ENCODE measurements at places on chromosomes 1 and 21.
A peak's percentile ranks its signal among the peaks of the same experiment; 100 is the strongest.

DNA sequence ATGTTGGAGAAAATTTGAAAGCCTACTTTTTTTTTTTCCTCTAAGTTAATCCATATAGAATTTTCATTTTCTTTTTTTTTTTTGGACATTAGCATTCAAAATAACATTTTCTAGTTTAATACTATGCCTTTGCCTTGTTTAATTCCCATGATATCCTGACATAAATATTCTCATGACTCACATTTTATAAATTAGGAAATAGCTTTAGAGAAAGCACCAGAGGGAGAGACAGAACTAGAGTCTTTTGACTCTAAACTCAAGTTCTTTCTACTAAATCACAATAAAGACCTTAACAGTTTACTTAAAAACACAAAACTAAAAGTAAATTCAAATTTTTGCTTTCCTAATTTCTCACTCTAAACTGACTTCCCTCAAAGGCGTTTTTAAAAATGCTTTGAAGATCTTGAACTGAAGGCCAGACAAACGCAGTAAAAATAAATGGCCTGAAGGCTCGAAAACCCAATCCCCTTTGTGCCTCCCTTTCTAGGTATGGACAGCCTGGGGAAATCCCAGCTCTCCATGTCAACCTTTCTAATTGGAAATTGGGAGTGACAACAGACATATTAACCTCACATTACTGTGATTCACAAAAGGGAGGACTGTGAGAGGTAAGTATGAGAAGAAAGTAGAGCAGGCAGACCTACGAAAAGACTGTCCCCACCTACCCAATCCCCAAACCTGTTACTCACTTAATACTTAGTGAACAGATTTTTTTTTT, 104.6 kb downstream of the ENAH start:
- no peak for DNase-seq

DNA sequence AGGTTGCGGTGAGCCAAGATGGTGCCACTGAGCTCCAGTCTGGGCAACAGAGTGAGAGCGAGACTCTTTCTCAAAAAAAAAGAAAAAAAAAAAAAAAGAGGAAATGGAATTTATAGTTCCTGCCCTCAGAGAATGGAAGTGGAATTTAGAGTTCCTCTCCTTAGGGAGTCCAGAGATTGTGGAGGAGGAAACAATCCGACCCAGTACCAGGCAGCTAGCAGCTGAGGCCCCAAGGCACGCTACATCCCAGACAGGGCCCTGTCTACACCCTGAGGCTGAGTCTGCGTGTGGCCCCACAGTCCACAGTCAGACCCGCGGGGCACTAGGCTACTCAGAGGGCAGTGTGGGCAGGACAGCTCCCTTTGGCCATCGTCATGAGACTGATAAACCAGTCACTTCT, 1.9 kb upstream of the MFN2 start:
- peak; percentile 53 for DNase-seq

- DNase-seq: no peak
These were observed 32.9 kb upstream of the SLC30A1 start for GRCh38 chr1:211611818-211612217.

DNA sequence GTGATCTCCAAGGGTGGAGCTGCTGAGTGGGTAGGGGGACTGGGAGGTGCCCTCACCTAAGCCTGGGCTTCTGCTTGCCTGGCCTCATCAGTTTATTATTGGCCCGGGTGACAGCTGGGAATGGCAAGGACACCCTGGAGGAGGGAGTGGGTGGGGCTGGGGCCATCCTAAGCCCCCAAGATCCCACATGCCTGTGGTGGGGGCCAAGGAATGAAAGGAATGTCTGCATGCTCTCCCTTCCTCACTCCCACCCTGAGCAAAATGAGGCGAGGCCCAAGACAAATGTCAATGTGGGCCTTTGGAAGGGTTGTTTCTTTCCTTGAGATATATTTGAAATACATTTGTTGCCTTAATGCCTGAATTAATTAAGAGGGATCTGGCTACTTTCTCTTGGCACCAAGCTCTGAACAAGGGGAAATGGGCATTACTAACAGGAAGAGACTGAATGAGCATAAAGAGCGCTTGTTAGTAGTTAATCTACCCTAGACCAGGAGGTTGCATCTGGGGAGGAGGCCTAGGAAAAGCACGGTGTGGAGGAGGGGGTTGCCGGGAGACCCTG, 19.7 kb upstream of the CHI3L1 start:
- no peak for DNase-seq

DNA sequence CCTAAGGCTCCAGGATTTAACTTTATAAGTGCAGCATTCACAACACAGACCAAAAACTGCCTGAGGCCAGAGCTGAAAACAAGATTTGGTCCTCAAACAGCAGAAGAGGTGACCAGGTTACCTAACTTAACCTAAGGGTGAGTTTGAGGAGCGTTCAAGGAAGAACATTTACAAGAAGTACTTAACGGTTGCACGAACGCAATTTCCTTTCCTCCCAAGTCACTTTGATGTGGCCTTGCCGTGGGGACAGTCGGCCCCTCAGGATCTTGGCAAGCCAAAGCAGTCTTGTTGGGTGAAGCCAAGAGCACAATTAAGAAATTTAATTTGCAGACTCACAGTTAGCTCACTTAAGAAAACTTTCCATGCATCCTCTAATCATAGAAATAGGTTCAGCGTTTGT, 202.6 kb upstream of the COA6 start:
- DNase-seq: no peak

GRCh38 chr1:154968731-154969130, 1.8 kb downstream of the SHC1 start:
- DNase-seq: no peak

GRCh38 chr1:192399161-192399560, 82.4 kb downstream of the RGS21 start:
- no peak for DNase-seq

GRCh38 chr1:225999912-226000337, 782 bp upstream of the SDE2 start:
- DNase-seq: peak; percentile 94

GRCh38 chr1:186463511-186463910, 2.6 kb upstream of the PDC start:
- DNase-seq: no peak

- DNase-seq: no peak
These were observed 103.1 kb downstream of the TOMM20 start for GRCh38 chr1:235025422-235025984.

GRCh38 chr1:92862605-92863004, 30.8 kb downstream of the RPL5 start:
- no peak for DNase-seq

DNA sequence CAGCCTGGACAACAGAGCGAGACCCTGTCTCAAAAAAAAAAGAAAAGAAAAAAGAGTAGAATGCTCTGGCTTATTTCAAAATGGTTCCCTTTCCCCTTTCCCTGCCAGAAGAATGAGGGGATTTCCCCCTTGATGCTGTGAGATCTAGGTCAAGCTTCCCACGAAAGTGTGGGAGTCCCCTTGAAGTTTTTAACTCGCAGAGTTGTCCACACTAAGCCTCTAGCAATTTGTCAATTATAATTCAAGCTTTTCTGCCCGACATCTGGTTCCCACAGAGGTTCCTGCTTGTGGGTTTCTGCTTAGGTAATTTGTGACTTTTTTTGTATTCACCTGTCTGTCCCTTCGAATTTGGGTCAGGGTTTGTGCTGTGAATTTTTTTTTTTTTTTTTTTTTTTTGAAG, 62.8 kb downstream of the ZFYVE9 start:
- peak; percentile 50 for DNase-seq

DNA sequence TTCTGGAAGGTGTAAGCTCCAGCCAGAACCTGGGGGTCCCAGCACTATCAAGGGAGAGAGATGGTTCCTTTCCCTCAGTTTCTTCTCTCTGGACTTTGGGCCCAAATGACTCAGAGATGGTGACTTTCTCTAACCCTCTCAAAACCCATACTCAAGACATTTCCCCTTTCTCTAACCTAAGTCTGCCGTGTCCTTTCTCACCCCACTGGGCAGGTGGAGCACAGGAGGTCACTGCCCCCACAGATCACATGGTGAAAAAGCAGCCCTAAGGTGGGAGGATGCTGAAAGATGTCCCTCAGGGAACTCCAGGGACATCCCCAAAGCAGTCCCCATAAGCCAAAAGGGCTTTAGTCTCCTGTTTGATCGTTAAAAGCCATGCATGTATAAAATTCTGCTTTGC, 173.7 kb downstream of the HIVEP3 start:
- no peak for DNase-seq

DNA sequence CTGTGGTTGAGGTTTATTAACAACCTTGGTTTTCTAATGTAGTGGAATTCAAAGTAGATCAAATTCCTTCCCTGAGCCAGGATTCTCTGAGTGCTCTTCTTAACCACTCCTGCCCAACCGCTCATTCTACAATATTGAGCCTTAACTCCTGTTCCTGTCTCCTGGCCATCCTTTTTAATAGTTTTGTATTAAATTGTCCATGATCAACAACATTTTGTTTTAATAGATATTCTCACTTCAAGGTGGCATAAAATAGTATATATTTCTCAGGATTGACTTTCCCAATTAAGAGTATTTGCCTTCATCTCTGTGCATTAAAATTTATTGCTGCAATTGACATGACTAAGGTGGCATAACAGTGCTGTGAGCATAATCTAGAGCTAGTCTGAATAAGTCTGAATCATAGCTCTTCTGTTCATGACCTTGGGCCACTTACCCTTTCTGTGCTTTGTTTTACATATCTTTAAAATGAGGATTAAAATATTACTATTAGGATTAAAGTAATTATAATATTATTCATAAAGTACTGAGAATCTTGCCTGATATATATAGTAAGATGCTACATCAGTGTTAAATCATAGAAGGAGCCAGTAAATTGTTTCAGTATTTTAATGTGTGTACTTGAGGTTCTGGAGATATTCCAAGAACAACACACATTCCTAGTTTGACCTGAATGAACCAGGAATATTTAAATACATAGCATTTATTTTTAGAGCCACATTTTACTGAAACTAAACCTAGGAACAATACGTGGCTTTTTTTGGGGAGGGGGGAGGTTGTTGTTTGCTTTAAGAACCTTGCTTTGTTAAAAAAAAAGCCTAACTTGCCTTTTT, 76.4 kb downstream of the ADGRL2 start:
- no peak for DNase-seq

GRCh38 chr1:200890818-200891773, 3.6 kb upstream of the INAVA start:
- peak; percentile 27 for DNase-seq

DNA sequence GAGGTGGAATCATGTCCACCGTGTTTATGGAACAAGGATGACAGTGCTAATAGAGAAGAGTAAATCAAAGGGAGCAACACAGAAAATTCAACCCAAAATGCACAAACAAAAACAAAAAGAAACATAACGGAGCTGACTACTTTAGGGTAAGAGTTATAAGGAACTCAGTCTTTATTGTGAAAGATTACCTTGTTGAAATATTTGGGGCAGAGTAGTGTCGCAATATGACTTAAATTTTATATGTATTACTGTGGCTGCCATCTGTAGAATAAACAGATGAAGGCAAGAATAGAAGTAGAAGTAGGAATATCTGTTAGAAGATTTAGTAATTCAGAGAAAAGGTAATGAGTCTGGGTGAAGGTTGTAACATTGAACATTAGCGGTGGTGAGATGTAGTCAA, 913.9 kb downstream of the BRINP3 start:
- DNase-seq: no peak

- DNase-seq: no peak
These were observed 44.5 kb upstream of the OSBPL9 start for GRCh38 chr1:51572365-51572764.

- DNase-seq: no peak
These were observed 176.8 kb upstream of the SYT6 start for GRCh38 chr1:114330451-114330983.

GRCh38 chr1:208280681-208281450, 36.7 kb upstream of the PLXNA2 start:
- DNase-seq: no peak

DNA sequence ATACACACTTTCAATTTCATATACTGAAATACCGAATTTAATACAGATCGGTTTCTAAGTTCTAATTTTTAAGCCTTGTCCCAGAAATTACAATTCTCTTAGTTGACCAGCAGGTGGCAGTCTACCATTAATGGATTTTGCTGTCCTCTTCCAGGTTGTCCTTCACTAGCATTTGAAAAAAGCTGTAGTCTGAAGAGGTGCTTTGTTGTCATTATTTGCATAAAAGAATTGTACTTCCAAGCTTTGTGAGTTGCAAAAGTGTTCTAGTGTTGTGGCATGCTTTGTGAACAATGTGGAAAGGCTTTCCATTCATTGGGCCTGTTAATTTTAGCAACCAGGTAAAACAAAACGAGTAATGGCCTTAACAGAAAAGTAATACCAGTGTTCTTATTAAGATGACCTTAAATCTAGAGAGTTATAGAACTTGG, 193.6 kb downstream of the RPS6KC1 start:
- DNase-seq: peak; percentile 31

- peak; percentile 92 for DNase-seq
These were observed 4.6 kb downstream of the IFFO2 start for GRCh38 chr1:18951818-18952391.

- no peak for DNase-seq
These were observed 958 bp downstream of the NFYC start for GRCh38 chr1:40692429-40692895.

GRCh38 chr1:2376931-2377672, 14.3 kb downstream of the MORN1 start:
- DNase-seq: no peak

GRCh38 chr1:9350960-9351359, 58.3 kb downstream of the SPSB1 start:
- DNase-seq: no peak

GRCh38 chr1:155104605-155105534, 22.8 kb upstream of the EFNA1 start:
- DNase-seq: no peak

DNA sequence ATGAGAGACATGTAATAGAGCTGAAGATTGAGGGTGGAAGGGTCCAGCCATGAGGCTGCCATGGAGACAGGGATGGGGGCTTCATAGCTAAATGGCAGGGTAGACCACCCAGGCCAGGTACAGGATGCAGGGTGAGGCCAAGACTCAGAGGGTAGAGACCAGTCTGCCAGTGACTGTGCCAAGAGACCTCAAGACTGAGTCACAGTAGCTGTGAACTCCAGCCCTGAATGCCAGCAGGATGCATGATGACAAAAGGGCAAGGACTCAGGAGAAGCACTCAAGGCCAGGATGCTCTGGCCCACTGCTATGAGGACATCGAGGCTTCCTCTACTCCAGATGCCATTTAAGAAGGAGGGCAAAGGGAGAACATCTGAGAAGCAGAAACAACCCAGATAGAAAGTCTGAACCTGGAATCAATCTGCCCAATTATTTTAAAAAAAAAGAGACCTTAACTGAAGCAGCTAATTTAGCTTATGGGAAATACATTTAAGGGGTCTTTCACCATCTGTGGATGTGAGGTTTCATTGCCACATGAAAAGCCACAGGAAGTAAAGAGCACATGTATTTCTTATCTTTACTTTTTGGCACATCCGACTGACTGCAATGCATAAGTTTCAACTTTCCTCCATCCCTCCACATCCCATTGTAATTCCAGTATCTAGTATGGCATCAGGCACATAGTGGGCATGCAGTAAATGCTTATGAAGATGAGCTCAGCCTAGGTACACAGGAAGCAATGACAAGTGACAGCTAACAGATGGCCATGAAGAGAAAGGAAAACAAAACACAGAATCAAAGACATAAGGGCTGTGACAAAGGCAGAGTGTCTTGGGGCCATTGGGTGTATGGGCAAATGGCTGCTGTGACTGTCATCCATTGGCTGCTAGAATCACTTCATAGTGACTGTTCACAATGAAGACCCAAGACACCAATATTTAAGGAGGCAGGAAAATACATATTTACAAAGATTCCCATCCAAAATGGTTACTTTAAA, 40.2 kb downstream of the SUSD4 start:
- no peak for DNase-seq

GRCh38 chr1:51861669-51862068, 16.9 kb downstream of the NRDC start:
- DNase-seq: no peak

Measured in inflammatory macrophage treated with lipopolysaccharide for 4 hours (primary cell).